GM12892 (cell line): ENCODE measurements at places on chromosomes 2 and 18.

- DNase-seq, result peak; percentile 83
Observed at GRCh38 chr18:79380816-79381806, 14.6 kb upstream of the NFATC1 start.

- DNase-seq, result no peak
Observed at GRCh38 chr18:58998401-58999203, 133.9 kb downstream of the ZNF532 start.

DNA sequence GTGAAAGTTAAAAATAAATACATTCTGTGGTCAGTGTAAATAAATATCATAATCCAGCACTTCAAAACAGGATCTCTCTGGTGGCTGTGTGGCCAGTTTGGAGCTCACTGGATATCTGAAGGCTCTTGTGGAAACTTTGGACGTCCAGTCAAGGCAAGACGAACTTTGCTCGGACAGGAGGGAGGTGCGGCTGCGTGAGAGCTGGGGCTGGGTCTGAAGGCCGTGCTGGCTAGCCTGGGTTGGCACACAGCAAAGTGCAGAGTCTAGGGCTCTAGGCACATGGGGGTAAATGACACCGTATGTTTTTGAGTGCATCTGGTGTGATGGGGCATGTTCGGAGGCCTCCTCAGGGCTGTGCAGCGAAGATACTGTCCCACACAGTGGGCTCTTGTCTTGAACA is 78.9 kb upstream of the TXNDC2 start:
- no peak for DNase-seq

- no peak for DNase-seq
Observed at GRCh38 chr2:213232649-213233437, 51.4 kb upstream of the SPAG16 start.

DNA sequence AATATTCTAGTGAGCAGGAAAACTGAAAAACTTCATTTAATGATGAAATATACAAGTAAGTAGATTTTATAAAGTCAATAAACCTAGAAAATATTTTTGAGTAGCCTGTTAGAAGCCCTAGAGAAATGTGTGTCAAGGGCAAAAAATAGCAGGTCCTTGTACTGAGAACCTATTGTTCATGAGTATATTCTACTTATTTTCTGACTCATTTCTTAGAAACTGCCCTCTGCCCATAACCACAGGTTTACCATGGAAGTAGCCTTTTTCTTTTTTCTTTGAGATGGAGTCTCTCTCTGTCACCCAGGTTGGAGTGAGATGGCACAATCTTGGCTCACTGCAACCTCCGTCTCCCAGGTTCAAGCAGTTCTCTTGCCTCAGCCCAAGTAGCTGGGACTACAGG is 19.4 kb upstream of the SELENOI start:
- no peak for DNase-seq

DNA sequence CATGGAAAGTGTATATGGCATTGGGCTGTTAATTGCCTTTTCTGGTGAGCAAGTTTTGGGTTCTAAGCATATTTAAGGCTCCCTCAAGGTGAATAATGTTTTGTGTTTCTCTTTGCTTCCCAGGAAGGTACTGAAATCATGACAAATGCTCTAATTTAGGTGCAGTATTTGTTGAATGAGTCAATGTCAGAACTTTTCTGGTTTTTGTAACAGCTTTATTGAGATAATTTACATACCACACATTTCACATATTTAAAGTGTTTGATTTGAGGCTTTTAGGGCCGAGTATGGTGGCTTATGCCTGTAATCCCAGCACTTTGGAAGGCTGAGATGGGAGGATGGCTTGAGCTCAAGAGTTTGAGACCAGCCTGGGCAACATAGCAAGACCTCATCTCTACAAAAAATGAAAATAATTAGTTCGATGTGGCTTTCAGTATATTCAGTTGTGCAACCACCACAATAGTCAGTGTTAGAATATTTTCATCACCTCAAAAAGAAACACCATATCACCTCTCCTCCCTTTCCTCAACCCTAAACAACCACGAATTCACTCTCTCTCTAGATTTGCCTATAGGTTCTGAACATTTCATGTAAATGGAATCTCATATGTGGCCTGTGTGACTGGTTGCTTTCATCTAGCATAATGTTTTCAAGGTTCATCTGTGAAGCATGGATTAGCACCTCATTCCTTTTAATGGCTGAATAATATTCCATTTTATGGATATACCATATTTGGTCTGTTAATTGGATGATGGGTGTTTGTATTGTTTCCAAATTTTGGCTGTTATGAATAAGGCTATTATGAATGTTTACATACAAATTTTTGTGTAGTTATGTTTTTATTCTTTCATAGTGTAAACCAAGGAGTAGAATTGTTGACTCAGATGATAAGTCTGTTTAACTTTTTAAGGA is 54.9 kb downstream of the MGAT5 start:
- DNase-seq, result no peak

GRCh38 chr2:6824962-6825361 is 40.7 kb downstream of the CMPK2 start:
- DNase-seq, result no peak

DNA sequence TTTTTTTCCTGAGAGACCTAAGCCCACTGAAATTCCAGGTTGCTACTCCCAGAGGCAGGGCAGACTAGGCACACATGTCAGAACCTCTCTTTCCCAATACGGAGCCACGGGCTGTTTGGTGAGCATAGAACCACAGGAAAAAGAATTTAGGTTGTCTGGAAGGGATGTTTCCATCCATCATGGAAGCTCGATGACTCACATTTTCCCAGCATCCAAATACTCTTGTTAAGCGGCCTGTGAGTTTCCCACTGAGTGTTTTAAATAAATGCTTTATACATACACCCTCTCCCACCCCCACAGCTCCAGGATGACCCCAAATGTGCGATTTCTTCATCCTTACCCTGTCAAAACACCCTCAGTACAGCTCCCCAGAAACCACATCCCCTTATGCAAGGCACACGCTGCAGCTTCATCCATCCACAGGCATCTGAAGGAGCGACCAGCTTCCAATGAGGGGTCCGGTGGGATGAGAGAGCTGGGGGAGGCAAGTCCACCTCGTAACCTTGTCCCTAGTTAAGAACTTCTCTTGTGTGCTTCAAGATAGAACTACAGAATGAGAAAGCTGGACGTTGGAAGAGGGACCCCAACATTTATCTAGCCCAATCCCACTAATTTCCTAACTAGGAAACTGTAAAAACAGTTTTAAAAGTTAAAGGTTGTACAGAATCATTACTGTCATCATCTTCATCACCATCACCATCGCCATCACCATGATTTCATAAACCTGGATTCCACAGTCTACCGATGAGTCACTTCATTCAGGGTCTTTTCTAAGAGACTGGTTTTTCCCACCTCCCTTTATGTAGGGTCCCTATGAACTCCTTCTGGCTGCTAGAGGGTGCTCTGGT is 63.5 kb upstream of the FZD7 start:
- DNase-seq, result no peak

- DNase-seq, result no peak
Observed at GRCh38 chr18:76258209-76258608, 236.8 kb downstream of the ZNF516 start.

GRCh38 chr18:48609820-48610815 is 71.3 kb downstream of the CTIF start:
- no peak for DNase-seq

DNA sequence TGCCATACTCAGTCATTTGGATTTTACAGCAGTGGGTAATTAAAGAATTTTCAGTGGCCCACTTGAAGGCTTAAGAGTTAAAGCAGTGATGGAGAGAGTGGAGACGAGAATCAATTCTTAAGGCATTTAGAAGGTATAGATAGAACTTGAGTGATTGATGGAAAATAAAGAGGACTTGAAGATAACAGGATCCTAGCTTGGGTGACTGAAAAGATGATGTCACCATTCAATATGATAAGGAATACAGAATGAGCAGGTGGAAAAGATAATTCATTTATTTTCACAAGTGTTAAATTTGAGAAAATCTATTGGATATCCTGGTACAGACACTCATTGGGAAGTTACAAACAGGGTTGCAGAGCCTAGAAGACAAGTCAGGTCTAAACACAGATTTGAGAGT is 35.2 kb downstream of the XRCC5 start:
- no peak for DNase-seq

DNA sequence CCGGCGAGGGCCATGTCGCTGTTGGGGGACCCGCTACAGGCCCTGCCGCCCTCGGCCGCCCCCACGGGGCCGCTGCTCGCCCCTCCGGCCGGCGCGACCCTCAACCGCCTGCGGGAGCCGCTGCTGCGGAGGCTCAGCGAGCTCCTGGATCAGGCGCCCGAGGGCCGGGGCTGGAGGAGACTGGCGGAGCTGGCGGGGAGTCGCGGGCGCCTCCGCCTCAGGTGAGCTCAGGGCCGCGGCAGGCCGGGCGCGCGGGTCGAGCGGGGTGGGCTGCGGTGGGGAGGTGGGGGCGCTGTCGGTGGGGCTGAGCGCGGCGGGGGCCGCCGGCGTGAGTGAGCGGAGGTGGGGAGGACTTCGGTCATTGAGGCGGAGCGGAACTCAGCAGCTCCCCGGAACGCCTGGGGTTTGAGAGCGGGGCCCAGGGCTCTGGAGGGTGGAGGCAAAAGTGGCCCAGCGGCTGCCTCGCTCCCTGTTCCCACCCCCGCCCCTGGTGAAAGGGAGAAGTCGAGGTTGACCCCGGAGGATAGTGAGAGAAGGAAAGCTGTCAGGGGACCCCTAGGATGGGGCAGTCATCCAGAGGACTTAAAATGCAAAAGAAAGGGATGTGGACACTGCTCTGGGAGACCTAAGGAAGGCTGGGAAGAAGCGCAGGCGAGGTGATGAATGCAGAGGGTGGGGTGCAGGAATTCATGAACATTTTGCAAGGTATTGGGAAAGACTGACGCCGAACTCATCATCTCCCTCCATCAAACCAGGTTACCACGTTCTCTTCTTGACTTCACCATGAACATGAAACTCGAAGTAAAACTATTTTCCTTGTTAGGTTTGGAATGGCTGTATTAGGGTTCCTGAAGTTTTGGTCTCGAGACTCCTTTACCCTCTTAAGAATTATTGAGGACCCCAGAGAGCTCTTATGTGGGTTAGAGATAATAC is 633 bp downstream of the MALT1 start:
- DNase-seq, result peak; percentile 27

GRCh38 chr2:225693259-225693658 is 293.7 kb downstream of the NYAP2 start:
- no peak for DNase-seq

GRCh38 chr18:3126457-3127097 is 93.2 kb downstream of the MYOM1 start:
- no peak for DNase-seq

DNA sequence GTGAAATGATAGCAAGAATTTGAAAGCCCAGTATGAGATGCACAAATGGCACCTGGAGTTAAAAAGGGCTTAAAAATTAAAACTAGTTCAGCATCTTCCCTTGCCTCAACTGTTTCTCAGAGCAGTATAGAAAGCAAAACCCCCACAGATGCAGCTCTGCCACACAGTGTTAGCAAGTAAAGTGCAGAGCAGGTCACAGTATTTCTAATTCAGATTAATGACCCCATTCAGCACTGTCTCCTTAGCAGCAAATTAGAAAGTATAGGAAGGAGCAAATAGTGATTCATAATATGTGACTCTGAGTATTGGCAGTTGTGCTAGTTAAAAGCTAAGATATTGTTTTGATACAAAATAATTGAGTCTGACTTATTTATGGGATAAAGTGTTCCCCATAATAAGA is 73.8 kb upstream of the CCDC85A start:
- no peak for DNase-seq

DNA sequence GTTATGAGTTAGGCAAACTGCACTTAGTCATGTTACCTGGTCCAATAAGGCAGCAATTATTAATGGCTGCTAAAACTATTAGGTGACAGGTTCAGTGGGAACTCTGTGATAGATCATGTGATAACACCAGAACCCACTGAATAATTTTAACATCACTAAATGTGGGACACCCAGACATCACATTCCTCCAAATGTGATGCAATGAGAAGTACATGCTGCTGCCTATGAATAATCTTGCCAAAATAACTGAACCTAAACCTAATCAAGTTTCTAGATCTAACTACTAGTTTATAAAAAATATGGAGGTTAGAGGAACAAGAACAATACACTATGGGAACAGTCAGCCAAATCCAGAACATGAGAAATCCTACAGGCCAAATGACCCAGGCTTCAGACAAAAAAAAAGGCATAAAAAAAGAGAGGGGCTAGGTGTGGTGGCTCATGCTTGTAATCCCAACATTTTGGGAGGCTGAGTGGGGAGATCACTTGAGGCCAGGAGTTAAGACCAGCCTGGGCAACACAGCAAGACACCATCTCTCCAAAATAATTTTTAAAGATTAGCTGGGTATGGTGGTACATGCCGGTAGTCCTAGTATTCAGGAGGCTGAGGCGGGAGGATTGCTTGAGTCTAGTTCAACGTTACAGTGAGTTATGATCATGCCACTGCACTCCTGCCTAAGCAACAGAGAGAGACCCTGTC is 7.0 kb upstream of the ACTR2 start:
- no peak for DNase-seq

DNA sequence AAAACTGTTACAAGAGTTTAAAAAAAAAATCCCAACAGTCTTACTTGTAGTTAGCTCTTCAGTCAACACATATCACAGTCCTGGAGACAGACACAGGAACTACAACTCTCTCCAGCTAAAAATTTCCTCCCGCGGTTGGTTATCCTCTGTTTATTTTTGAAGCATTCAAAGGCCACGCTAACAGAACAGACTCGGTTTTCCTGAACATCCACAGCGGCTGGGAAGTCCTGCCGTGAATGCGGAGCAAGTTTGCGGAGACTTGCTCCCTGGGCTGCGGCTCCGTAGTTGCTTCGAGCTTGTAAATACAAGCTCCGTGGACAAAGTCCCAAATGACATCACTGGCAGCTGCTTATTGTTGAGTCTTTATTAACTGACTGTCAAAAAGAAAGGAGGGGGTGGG is at the start of gene NCKAP5:
Gene NCKAP5 (minus strand): TSS at position 292 of the 400 bp plus-strand sequence. CDS start 50,937 bp downstream, outside the sequence.
- no peak for DNase-seq

DNA sequence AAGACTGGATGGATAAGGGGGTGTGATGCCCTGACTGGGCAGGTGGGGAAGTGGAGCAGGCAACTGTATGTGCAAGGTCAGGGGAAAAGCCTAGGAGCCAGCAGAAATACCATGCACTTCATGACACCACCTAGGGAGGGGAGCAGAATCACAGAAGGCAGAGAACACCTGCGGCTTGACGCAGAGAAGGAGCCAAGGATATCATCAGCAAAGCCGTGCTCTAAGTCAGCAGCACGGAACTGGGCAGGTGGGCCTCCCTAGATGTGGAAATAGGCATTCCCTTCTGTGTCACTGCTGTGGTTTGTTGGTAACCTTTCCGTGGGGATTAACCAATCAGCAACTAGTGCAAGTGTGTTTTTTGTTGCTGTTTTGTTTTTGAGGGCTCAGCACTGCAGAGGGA is 41.3 kb downstream of the HDLBP start:
- DNase-seq, result no peak

DNA sequence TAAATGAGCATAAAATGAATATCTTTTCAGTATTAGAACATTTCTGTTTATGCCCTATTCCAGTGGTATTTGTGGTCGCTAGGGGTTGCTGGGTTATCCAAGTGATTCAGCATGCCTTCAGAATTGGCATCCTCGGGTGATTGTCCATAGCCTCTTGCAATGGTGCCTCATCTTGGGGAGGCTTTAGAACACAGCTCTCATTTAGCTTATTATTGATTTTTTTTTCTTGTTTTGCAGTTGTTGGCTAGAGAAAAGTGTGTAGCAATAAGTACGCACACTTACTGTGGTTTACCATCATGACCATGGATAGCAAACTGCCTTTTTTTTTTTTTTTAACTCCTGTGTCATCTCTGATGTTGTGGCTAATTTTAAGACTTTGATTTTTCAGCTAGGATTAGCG is 33.6 kb downstream of the PLEKHA3 start:
- no peak for DNase-seq
